ENCODE measurements at places on chromosomes 1 and 21.
A peak's percentile ranks its signal among the peaks of the same experiment; 100 is the strongest.

- DNase-seq = no peak
Observed at GRCh38 chr1:11256299-11256698, 6.1 kb downstream of the MTOR start.

GRCh38 chr1:202586871-202587270, 123.4 kb downstream of the SYT2 start:
- DNase-seq = no peak

DNA sequence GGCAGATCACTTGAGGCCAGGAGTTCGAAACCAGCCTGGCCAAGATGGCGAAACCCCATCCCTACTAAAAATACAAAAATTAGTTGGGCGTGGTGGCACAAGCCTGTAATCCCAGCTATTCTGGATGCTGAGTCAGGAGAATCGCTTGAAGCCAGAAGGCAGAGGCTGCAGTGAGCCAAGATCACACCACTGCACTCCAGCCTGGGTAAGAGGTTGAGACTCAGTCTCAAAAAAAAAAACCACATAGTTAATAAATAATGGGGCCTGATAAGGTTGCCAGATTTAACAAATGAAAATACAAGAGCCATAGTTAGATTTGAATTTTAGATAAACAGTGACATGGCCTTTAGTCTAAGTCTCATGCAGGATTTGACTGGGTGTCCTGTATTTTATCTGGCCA, 175.7 kb downstream of the ZZZ3 start:
- DNase-seq = no peak

- peak; percentile 28 for DNase-seq
Observed at GRCh38 chr1:119475866-119476439, 31.1 kb upstream of the HSD3B1 start.

GRCh38 chr1:215219372-215219771, 136.8 kb downstream of the KCNK2 start:
- DNase-seq = no peak

DNA sequence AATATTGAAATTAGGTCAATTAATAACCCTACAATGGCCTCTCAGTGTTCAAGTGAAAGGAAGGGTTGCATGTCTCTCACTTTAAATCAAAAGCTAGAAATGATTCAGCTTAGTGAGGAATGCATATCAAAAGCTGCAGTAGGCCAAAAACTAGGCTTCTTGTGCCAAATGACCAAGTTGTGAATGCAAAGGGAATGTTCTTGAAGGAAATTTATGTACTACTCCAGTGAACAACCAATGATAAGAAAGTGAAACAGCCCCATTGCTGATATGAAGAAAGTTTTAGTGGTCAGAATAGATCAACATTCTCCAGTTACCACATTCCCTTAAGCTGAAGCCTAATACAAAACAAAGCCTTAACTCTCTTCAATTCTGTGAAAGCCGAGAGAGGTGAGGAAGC, 10.0 kb downstream of the MAEL start:
- DNase-seq = no peak

GRCh38 chr1:30274173-30274970, 449.0 kb downstream of the MATN1 start:
- no peak for DNase-seq

DNA sequence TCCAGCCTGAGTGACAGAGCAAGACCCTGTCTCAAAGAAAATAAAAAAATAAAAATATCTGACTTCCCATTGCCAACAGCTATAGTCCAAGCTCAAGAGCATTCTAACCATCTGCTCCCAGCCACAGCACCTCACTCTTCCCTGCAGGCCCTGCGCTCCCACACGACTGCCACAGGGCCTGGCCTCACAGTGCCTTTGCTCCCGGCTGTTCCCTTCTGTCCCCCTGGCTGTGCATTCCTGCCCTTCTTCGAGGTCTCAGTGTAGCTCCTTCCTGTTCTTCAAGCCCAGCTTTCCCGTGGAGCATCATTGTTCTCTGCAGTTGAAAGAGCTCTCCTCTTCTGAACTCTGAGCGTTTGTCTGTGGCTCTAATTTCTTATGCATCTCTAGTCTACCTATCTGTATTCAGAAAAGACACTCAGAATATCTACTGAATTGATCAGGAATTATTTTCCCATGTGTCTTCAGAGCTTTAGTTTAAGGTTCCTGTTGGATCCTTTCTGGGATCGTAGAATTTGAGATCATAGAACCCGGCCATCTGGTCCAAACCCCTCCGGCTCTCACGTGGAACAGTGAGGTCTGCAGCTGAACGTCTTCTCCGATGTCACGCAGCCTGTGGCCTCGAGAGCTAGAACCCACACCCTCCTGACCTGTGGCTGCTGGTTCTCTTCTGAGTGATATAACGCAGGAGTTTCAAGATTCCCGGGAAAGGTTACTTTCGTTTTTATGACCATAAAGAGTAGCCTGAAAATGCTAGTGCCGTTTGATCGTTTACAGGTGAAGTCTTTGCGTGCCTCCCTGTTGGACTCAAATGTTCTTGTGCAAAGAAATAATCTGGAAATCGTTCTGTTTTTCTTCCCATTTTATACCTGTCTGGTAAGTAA, 54.4 kb downstream of the DOP1B start:
- DNase-seq = no peak

DNA sequence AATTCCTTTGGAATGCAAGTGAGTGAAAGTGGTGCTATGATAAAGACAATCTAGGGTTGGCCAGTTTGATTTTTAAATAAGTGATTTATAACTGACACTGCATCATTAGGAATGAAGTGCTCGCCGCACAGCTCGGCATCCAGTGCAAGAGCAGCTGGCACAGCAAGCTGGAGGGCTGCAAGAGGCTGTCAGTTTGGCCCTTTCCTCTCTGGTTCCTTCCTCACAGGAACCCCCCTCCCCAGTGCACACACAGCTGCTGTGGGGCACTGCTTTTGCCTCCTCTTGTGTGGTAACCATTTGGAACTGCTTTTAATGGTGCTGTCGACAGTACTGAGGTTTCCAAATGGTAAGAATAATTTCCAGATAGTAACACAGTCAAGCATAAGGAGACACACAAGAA, 10.4 kb upstream of the BCAR3 start:
- no peak for DNase-seq

DNA sequence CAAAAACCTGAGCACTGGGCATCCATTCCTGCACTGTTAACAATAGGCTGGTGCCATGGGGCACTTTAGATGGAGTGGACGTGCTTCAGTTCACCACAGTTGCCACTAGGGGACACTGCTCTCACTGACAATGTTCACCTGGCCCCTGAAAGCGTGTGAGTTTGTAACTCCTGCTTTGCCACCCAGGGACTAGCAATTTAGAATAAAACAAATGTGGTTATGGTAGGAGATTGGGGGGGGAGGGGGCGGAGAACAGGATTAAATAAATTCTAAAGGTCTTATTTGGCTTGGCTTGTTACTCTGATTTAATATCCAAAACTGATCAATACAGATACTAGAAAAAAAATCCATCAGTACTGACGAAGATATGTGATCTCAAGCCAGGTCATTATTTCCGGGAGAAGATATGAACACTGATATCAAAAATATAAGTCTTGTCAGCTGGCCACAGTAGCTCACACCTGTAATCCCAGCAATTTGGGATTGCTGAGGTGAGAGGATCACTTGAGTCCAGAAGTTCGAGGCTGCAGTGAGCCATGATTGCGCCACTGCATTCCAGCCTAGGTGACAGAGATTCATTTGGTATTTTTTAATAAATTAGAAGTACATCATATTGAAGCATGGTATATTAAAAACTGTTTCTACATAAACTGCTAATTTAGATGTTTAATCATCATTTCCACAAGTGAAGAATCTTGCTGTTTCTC, 23.2 kb downstream of the INTS7 start:
- peak; percentile 77 for DNase-seq

DNA sequence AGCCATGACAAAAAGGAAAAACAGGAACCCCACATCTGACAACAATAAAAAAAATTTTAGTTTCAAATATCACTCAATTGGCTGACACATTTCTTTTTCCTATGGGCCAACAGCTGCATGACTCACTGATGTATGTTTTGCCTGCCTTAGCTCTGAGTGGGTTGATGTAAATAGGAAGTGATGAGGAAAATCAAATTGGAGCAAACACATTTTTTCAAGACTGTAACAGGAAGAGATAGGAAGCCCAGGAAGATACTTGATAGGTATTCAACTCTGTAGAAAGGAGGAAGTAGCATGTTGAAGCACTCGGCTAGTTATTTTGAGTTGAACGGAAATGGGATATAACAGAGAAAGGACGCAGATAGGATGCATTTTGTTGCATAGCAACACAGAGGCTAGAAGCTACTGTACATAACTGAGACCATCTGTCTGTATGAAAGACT, 168.0 kb upstream of the NR5A2 start:
- DNase-seq = no peak

GRCh38 chr21:43766734-43767497, 9.2 kb downstream of the CSTB start:
- no peak for DNase-seq

GRCh38 chr21:26956216-26956615, 10.7 kb downstream of the ADAMTS5 start:
- no peak for DNase-seq

DNA sequence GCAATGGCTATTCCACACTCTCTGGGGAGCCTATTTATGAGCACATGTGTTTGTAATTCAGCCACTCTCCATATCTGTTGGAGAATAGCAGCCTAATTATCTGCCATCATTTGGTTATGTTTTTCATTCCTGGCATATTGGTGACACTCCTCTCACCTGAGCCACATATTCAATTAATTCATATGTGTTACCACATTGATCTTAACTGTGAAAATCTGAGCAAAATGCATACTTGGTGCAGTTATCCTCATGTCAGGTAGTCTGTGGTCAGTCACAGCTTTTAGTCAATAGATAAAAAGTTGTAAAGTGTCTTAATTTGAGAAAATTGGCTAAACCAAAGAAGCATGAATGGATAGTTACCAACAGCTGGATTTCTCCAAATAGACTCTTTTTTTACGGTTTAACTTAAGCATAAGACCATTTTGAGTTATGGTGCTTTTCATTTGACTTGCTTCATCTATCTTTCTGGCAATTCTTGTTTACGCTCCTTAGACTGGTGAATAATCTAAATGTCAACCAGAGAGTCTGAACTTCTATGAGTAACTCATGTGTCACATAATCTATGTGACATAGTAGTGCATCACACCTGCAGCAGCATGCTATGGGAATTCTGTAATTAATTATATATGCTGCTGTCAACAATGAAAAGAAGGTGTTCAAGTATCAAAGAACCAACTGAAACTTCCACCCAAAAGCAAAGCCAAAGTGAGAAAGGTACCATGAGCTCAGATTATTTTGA, 187.7 kb upstream of the SGIP1 start:
- DNase-seq = no peak

DNA sequence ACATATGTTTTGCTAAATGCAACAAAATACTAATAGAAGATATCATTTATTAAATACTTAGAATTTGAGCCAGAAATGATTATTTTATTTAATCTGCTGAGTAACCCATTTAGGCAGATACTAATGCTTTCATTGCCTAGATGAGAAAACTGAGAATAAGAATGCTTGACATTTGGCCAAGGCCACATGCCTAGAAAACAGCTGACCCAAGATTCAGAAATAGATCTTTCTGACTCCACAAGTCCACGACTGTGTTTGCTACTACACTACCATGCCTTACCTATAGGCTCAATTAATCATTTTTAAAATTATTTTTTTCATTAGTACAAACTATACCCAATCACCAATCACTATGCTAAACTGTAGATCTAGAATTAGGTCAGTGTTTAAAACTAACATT, 129.7 kb downstream of the ATP1B1 start:
- peak; percentile 35 for DNase-seq

DNA sequence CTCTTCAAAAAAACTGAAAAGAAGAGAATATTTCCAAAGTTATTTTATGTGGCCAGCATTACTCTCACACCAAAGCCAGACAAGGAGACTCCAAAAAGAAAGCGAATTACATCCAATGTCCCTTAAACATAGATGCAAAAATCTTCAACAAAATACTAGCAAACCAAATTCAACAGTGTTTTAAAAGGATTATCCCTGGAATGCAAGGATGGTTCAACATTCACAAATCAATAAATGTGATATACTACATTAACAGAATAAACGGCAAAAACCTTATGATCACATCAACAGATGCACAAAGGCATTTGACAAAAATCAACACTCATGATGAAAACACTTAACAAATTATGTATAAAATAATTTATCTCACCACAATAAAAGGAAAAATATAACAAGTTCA, 207.8 kb downstream of the DENND1B start:
- no peak for DNase-seq

DNA sequence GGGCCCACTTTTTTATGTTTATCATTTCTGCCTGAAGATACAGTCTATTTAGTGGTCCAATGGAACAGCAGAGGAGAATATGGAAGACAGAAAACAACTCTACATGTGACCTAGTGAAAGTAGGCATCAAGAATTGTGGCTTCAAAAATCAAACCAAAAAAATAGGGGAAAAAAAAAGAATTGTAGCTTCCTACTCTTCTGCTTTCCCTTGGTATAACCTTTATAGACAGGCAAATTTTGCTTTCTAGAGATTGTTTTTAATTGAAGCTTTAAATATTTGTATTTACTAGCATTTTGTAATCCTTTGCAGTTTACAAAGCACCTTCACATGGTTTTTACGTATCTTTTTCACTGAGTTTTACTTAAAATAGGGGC, 14.3 kb downstream of the PDIK1L start:
- DNase-seq = no peak

DNA sequence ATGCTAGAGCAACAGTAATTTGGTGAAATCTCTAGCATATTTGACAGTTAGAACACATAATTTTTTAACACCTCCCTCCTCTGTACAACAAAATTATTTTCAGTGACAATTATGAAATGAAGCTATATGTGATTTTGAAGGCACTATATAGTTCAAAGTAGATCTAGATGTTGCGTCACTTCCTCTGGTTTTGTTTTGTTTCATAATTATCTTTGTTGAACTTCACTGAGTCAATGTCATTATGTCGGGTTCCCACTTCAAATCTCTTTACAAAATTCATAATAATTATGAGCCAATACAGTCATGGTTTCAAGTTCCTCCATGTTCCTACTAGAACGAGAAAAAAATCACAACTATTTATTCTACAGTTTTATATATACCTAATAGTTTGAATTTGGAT, 254.8 kb upstream of the PLXNA2 start:
- no peak for DNase-seq

DNA sequence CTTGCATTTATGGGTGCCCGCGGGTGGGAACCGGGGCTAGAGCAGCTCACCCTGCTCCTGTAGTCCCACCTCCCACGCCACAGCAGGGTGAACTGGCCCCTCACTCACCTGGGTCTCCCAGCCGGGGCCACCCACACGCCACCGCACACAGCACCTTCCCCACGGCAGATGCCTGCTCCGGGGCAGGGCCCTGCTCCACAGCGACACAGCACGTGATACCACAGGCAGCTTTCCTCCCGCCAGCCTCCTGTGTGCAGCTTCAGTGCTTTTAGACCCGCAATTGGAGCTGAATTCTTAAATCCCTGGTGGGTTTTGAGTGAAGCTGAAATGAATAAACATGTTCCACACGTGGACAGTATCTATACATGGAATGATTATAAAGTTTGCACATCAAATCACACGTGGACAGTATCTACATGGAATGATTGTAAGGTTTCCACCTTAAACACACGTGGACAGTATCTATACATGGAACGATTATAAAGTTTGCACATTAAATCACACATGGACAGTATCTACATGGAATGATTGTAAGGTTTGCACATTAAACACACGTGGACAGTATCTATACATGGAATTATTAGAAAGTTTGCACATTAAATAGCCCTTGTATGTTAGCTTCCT, 93.1 kb upstream of the COL6A1 start:
- no peak for DNase-seq

- peak; percentile 52 for DNase-seq
Observed at GRCh38 chr1:61005614-61006580, 76.5 kb upstream of the NFIA start.

GRCh38 chr21:30129246-30129645, 37.4 kb downstream of the CLDN17 start:
- DNase-seq = no peak

All from RPMI8226 (cell line).